ENCODE measurements at places on chromosomes 3 and 15.

DNA sequence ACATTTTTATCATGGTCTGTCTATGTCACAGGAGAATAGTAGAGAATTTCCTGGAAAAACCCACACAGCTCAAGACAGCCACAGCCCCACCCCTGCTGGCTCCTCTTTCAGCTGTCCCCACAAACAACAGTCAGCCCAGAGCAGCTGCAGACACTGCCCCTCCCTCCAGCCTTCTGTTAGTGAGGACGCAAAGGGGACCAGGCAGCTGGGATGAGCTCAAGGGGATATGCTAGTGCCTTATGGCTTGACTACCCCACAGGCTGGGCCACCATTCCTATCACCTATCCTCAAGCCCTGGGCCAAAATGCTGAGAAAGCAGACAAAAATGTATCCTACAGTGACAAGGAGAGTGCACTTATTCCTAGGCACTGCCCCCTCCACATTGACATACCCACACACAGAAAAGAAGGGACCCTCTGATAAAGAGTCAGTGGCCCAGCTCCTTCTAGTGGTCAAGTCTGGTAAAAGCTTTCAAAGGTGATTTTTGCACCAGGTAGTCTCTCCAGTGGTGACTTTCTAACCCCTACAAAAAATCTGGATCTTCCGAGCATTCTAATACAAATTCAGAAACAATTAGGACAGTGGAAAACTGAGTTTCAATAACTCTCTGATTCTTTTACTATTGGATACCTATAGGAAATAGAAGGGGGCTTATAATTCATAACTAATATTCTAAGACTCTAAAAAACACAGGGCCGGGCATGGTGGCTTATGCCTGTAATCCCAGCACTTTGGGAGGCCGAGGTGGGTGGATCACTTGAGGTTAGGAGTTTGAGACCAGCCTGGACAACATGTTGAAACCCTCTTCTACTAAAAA, 3.0 kb upstream of the MAP1A start:
- peak; percentile 30 for DNase-seq

DNA sequence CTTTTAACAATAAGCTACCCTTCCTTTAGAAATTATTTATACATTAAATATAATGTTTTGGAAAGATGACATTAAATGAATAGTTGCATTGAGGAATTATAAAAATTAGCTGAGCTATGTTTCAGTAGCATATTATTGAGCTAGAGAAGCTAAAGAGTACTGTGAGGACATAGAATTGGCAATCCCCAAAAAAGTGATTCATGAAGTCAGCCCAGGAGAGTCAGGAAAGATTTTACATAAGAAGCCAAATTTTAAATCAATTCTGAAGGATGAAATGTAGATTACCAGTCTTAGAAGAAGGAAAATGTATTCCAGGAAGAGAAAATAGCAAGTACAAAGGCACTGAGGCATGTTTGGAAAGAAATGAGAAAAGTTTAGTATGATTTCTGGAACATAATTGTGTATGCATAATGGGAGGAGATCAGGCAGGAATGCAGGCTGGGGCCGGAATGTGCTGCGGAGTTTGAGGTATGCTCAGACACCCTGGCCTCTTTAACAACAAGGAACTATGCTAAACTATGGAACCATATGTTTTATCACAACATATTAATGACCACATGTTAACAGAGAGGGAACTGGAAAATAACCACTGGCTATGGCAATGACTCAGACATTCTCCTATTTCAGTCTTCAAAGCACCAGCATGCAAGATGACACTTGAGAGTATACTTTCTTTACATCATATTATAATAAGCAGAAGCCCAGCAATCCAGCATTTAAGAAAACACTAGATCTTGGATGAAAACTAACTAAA, 103.3 kb upstream of the COL8A1 start:
- DNase-seq: peak; percentile 86

- no peak for DNase-seq
Observed at GRCh38 chr3:23385327-23385726, 182.2 kb downstream of the UBE2E2 start.

DNA sequence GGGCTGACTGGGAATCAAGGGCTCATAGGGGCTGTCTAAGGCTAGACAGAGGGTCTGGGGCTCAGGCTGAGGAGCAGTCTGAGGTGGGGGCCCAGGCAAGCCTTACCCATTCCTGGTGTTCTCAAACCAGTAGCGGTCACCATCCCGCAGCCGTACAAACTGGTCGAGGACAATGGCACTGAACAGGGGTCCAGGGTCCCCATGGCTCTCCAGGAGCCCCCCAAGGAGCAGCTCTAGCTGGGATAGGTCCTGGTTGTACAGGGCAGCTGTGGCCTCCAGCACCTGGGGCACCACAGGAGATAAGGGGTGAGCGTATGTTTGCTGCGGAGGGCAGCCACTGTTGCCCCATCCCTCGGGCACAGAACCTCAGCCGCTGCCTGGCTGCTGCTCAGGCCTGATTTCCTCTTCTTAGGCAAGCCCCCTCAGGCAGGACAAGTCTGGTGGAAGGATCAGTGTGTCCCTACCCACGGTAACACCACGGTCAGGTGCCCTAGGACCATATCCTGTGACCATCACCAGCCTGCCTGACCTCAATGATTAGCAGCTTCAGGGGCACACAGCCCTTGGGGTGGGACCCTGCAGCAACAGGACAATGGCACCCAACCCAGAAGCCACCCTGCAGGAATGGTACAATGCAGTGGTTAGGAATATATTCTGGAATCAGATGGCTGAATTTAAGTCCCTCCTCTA, 5.9 kb downstream of the DUOX2 start:
- DNase-seq: no peak

DNA sequence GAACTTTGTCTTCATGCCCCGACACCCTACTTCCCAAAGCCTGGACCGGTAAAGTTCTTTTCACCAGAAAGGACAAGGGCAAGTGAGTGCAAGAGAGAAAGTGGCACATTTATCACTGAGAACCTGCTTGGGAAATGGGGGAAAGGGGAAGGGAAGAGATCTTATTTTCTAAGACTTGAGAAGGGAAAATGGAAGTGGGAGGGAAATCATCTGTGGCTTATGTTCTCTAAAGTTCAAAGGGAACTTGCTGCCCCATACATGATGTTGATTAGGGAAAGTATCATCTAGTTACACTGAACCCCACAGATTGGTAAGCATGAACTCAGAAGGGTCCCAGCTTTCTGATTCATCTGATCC, 199.5 kb upstream of the LPP start:
- no peak for DNase-seq

GRCh38 chr3:88231207-88231606, 81.4 kb downstream of the C3orf38 start:
- no peak for DNase-seq
